ENCODE measurements at places on chromosomes 16 and 17.

DNA sequence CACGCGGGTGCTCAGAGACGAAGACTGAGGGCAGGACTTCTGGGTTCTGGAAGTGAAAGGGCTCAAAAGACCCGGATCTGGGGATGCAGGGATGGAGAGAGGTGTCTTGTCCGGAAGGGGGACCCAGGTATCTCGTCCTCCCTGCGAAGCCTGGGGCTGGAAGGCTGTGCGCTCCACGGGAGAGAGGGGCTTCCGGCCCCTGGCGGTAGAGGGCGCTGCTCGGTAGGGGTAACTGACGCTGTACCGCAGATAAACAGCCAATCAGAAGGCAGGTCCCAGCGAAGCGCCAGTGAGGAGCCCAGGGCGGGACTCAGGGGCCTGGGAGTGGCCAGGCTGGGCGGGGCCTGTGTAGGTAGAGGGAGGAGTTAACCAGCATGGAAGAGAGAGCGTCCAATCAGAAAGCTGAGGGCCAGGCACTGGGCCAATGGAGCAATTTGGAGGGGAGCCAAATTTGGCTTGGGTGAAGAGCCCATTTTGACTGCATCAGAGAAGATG lies 804 bp downstream of the TGFB1I1 start:
- peak; percentile 29 for DNase-seq

- DNase-seq: no peak
These were observed 33.3 kb downstream of the NDEL1 start for GRCh38 chr17:8468980-8469379.

DNA sequence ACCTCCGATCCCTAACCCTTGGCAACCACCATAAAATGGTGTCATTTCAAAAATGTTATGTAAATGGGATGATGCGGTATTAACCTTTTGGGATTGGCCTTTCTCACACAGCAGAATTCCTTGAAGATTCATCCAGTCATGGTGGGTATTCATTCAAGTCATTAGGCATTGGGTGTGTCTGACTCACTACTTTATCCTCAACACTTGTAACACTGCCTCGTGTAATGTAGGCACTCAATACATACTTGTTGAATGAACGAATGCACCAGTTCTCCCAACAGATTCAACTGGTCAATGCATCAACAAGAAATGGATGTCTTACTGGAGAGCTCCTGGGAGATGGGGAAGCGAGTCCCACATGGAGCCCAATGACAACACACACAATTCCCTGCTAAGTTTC lies 21.8 kb upstream of the GAN start:
- DNase-seq: no peak

DNA sequence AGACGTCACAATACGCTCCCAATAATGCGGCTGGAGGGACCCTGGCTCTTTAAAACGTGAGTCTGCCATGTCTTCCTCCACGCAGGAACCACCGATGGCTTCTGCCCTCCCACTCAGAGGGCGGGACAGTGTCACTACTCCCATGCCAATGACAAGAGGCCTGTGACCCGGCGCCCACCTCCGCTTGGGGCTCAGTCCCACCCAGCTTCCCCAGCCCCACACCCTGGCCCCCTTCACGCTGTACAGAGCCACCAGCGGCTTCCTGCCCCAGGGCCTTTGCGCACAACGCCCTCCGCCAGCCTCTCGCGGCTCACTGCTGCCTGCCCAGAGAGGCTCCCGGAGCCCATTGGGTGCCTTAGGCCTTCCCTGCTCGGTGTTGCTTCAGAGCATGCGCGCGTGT lies 29.5 kb upstream of the ZNF469 start:
- no peak for DNase-seq

DNA sequence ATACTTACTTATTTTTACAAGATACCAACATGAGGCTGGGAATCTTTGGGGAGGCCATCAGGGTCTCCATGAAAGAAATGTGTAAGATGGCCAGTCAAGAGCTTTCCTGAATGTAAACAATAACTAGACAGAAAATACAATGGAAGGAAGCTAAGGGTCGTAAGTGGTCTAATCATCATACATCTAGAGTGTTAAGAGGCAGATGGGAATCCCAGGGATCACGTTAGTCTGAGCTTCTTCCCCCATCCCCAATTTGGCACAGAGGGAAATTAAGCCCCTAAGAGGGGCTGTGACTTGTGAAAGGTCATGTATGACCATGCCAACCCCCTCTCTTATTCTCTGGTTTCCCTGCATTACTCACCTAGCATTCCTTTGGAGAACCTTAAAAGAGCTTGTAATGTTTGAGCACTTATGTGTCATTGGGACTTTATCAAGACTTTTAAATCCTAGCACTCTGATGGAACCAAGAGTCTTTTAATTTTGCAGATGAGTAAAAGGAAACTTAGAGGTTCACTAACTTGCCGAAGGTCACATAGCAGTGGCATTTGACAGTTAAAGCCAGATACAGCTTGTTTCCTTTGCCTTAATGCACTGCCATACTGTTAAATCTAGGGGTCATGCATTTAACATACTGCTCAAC lies 46.1 kb downstream of the DCUN1D3 start:
- no peak for DNase-seq

GRCh38 chr16:3548859-3549258 lies 28.3 kb downstream of the NLRC3 start:
- DNase-seq: no peak

GRCh38 chr16:75317101-75317522 lies 65.7 kb upstream of the BCAR1 start:
- no peak for DNase-seq
